ENCODE measurements at places on chromosomes 3 and 15. TPM values are rescaled to one million over a fixed set of nuclear protein-coding genes. Genes with fewer than 3 reads are reported as not detected.

DNA sequence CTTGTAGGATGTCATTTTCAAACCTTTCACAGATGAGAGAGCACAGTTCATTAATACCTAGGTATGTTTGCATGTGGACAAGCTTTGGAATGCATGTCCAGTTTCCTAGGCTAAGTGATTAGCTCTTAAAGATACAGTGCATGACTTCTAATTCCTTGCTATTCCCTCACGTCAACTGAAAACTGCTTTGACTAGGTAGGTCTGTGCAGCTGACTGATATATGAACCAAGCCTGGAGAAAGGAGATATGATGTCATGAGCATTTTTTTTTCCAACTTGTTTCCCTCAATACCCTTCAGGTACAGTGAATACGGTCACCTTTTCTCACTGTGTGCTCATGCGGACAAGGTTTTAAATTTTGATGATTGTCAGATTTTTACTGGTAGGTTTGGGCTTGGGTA is 41.6 kb upstream of the TASOR start:
- H3K27me3 ChIP-seq, result no peaks in the 10 kb centered on the region
- H3K4me3 ChIP-seq, result no peak overlapping the region
- DNase-seq, result no peak
- H3K4me1 ChIP-seq, result no peaks in the 10 kb centered on the region
- no peak overlapping the region for H3K27ac ChIP-seq

CLDN18 gene
- 4.1 TPM for polyA plus RNA-seq

ABHD5 gene
- polyA plus RNA-seq, result 47.5 TPM

- no peaks in the 10 kb centered on the region for H3K36me3 ChIP-seq
These were observed 22.9 kb upstream of the FBLN2 start for GRCh38 chr3:13525827-13526625.

GXYLT2 gene
- polyA plus RNA-seq, result 3.1 TPM

DNA sequence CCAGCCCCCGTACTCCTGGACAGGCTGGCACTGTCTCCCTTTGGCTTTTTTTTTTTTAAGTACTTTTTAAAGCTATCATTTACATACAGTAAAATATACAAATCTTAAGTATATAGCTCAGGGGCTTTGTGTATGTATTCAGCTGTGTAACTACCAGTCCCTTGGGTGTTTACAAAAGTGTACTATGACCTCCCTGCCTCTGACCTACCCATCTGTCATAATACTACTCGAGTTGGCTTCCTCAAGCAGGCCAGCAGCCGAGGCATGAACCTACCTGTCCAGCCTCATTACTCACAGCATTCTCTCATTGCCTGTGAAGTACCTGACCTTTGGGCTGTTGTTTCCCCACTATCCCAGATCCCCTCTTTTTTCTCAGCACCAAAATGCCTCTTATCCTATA is 33.2 kb downstream of the ABHD2 start:
- DNase-seq, result peak; percentile 87
- peak overlapping the region; percentile 72 for H3K27ac ChIP-seq
- H3K4me1 ChIP-seq, result peaks cover 58% of the 10 kb centered on the region

SPINK8 gene
- polyA plus RNA-seq, result not detected

TRMT10C gene
- 27.5 TPM for polyA plus RNA-seq

- H3K4me1 ChIP-seq, result no peaks in the 10 kb centered on the region
- H3K36me3 ChIP-seq, result no peaks in the 10 kb centered on the region
- no peak overlapping the region for H3K4me3 ChIP-seq
- H3K27ac ChIP-seq, result no peak overlapping the region
- no peak for DNase-seq
These were observed 26.7 kb downstream of the SLCO2A1 start for GRCh38 chr3:134003066-134003465.

- no peak overlapping the region for H3K4me3 ChIP-seq
- no peak for DNase-seq
- H3K4me1 ChIP-seq, result no peaks in the 10 kb centered on the region
- no peaks in the 10 kb centered on the region for H3K36me3 ChIP-seq
These were observed 139.0 kb upstream of the NECTIN3 start for GRCh38 chr3:110932567-110932966.

DNA sequence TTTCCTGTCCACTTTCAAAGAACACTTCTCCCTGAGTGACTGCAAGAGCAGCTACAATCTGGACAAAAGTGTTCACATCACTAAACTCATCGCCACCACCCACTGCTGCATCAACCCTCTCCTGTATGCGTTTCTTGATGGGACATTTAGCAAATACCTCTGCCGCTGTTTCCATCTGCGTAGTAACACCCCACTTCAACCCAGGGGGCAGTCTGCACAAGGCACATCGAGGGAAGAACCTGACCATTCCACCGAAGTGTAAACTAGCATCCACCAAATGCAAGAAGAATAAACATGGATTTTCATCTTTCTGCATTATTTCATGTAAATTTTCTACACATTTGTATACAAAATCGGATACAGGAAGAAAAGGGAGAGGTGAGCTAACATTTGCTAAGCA is 1.8 kb downstream of the CCRL2 start:
- no peak overlapping the region for H3K4me3 ChIP-seq
- H3K27ac ChIP-seq, result no peak overlapping the region
- no peaks in the 10 kb centered on the region for H3K36me3 ChIP-seq
- peaks cover 33% of the 10 kb centered on the region for H3K4me1 ChIP-seq

GRCh38 chr15:74798388-74799254 is 14.0 kb upstream of the LMAN1L start:
- no peak overlapping the region for H3K27ac ChIP-seq
- no peaks in the 10 kb centered on the region for H3K27me3 ChIP-seq
- H3K4me1 ChIP-seq, result peaks cover 29% of the 10 kb centered on the region

- H3K36me3 ChIP-seq, result no peaks in the 10 kb centered on the region
- H3K27ac ChIP-seq, result no peak overlapping the region
- no peak overlapping the region for H3K4me3 ChIP-seq
- H3K4me1 ChIP-seq, result no peaks in the 10 kb centered on the region
- no peaks in the 10 kb centered on the region for H3K27me3 ChIP-seq
- DNase-seq, result no peak
These were observed 549.2 kb upstream of the TBL1XR1 start for GRCh38 chr3:177746337-177746933.

DNA sequence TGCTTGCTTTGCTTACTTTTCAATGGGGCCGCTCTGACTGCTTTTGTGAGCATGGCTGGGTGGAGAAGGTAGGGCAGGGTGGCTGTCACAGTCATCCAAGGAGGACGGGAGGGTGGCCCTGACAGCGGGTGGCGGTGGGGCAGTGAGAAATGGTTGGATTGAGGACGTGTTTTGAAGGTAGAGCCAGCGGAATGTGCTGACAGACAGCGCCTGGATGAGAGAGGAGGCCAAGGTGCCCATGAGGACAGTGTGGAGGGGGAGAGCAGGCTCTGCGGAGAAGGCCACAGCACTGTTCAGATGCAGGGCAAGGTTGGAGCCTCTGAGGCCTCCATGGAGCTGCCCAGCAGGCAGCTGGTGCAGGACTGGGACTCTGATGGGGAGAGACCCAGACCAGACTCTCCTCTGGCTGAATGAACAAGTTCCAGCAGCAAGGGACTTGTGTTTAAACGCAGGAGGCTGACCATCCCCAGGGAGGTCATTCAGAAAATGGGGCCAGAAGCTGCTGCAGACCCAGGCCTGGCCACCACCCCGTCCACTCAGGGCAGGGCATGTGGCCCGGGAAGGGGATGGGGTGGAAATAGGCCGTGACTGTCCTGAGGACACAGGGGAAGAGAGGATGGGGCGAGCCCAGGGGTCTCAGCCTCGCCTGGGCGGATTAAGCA is 120.3 kb upstream of the PRR20G start:
- no peaks in the 10 kb centered on the region for H3K36me3 ChIP-seq
- H3K27me3 ChIP-seq, result peaks cover 3% of the 10 kb centered on the region
- no peaks in the 10 kb centered on the region for H3K4me1 ChIP-seq
- no peak for DNase-seq
- H3K4me3 ChIP-seq, result no peak overlapping the region

OXTR gene
- 2.2 TPM for polyA plus RNA-seq
